ENCODE measurements at places on chromosomes 11 and 22. TPM values are rescaled to one million over a fixed set of nuclear protein-coding genes. Genes with fewer than 3 reads are reported as not detected.
A peak's percentile ranks its signal among the peaks of the same experiment; 100 is the strongest.

DNA sequence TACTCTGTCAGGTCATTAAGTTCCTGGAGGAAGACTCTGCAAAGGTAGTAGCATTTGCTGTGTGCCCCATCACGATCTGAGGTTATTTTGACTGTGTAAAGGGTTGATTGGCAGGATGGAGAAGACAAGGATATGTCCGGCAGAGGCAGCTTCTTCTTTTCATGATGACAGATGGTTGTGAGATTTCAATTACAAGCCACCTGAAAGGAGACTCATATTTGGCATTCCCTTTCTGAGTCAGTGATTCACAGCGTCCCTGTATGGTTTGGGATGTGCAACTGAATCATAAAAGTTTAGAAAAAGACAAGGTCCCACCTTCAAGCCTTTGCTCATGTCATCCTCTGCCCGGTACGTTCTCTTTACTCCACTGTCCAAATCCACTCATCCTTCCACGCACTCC, 113.4 kb downstream of the MTNR1B start:
- DNase-seq: no peak

- no peak for DNase-seq
These were observed 9.8 kb downstream of the PRDM11 start for GRCh38 chr11:45156201-45156600.

The SLC5A12 gene
- 0.09 TPM for total RNA-seq

The OR8D1 gene
- total RNA-seq: not detected

DNA sequence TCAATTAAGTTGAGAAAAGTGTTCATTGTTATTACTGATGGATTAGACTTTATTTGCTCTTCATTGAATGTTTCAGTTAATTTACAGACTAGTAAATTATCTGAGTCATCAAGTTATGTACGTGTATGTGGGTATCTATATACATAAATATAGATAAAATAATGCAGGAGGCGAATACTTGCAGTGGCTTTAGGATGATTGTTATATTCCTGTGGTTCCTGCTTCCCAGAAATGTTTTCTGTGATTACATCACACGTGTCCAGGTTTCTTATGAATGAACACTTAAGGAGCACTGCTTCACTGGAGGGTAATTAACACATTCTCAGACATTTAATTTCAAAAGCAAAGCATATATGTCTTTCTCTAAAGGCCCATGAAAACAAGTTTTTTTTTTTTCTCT, 28.4 kb downstream of the YAP1 start:
- DNase-seq: peak; percentile 88

DNA sequence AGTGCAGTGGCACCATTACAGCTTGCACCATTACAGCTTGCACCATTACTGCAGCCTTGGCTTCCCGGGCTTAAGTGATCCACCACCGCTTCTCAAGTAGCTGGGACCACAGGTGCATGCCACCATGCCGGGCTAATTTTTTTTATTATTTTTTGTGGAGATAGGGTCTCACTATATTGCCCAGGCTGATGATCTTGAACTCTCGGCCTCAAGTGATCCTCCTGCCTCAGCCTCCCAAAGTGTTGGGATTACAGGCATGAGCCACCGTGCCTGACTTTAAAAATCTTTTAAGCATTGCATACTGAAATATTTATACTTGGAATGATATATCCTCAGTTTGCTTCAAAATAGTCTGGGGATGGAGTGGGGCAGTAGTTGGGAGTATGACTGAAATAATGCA, 10.4 kb downstream of the PAFAH1B2 start:
- no peak for DNase-seq

GRCh38 chr11:12402691-12403120, 25.3 kb downstream of the PARVA start:
- no peak for DNase-seq

DNA sequence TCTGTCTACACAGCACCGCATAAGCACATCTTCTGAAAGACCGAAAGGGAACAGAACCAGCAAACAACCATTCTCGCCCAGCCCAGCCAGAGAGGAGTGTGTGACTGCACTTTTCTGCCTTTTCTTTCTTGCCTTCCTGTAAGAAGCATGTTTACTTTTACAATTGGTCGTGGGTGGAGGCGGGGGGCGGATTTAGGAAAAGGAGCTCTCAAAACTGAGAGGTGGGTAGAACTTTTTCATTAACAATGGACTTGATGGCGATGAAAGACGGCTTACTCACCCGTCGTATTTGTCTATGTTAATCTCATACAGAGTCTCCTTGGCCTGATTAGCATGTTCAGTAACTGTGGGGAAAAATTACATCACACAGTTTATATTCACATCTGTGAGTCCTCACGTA, 27.2 kb downstream of the CERK start:
- DNase-seq: no peak

GRCh38 chr11:75462117-75462653, 29.2 kb upstream of the KLHL35 start:
- no peak for DNase-seq

DNA sequence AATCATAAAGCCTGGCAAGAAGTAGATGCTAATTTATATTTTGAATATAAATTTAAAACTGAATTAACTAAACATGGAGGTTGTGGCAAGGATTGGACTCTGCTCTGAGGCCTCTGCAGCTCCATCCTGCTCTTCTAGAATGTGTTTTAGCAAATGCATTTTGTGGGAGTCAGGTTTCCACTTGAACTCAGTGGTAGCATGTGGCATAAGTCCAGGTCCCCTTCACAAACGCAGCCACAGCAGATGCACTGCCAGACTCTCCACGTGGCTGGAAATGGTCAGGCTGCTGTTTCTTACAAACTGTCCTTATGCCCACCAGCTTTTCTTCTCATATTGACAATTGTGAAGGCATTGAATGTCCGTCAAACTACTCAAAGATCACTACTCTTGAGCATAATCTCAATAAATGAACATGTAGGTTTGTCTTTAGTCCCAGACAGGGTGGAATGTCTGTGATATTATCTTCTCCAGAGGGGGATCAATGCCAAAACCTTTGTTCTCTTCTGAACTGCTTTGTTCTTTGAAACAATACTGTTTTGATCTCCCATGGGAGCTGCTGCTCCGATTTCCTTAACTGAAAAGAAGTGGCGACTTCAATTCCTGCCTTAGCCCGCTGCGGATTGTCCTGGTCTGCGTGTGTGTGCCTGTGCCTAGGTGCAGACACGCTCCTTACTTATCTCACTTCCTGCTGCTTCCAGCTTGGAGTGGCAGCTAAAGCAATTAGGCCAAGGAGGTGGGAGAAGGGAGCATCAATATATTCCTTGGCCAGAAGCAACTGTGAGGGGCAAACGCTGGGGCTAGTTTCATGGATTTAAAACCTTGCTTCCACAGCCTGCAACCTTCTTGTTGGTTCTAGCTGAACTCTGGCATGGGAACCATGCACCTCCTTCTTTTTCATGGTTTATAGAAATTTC, 24.2 kb downstream of the EIF4G2 start:
- peak; percentile 47 for DNase-seq

DNA sequence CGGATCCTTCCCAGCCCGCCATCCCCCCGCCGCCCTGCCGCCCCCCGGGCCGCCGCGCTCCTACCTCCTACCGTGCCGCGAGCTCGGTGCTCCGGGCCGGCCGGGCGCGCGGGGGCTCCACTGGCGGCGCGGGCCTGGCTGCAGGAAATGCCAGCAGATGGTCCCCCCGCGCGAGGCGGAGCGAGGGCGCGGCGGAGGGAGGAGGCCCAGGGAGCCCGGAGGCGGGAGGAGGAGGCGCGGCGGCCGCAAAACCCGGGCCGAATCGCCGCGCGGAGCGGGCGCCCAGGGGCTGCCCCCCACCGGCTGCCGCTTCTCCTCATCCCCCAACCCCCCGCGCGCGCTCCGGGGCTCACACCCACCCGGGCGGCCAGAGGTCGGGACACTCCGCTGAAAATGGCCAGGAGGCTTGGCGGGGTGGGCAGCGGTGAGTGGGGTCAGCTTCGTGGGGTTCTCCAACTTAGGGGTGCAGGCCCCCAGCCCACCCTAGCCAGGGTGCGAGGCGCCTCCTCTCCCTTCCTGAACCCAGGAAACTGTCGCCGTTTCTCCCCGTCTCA, at the start of gene OSBPL5:
Gene OSBPL5, minus strand, starts transcription at position 159 of the 554 bp plus-strand sequence. CDS start 36,162 bp downstream, outside the sequence.
- DNase-seq: peak; percentile 51

The LRRN4CL gene
- 62.0 TPM for total RNA-seq

DNA sequence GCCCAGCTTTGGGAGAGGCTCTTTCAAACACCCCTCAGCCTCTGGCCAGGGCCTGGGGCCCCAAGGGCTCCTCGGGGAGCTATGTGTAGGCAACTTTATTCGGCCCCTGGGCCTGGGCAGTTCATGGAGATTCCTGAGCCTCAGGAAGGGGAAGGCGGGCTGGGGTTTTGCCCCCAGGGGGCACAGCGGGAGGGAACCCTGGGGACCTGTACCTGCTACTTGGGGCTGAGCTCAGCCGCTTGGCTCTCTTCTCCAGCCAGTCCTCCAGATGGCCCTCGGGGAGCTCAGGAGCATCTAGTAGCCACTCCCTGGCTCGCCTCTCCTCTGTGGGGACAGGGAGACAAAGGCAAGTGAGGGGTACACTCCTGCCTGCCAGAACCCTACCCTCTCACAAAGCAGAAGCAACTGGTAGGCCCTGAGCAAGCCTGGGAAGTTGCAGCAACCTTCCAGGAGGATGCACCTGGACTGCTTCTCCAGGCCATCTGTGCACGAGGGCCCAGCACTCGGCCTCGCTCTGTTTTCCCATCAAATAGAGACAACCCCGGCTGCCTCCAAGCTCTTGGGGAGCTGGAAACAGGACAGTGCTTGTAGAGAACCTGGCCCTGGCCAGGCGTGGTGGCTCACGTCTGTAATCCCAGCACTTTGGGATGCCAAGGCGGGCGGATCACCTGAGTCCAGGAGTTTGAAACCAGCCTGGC, 18.5 kb downstream of the CABP7 start:
- no peak for DNase-seq

The MIOX gene
- not detected for total RNA-seq

DNA sequence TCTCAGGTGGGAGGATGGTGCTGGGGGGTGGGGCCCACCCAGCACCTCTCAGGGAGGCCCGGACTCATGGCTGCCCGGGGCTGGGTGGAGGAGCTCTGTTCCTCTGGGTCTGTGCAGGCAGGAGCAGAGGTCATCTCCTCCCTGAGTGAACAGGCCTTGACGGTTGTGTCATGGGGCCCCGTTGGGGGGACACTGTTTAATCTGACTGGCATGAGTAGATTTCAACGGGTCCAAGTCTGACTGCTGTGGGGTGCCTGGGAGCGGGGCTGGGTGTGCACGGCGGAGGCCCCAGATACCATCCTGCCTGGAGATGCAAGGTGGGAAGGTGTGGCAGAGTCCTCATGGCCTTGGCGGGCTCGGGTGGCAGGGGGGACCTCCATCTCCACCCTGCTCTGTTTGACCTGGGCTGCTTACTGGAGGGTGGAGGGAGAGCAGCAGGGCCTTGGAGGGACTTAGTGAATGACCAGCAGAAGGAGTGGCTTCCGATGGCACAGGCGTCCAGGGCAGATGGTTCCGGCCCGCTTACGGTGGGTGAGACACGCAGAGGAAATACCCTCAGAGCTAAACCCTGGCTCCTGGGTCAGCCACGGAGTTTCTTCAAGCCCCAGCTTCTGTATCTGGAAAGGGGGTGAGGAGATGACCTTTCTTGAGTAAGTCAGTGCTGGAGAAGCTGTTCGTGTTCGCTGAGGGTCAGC, 48.7 kb downstream of the SMIM38 start:
- no peak for DNase-seq

GRCh38 chr11:25247336-25247735, 750.5 kb downstream of the LUZP2 start:
- DNase-seq: no peak

The PIK3IP1 gene
- total RNA-seq: 191 TPM

The PKDREJ gene
- total RNA-seq: 0.09 TPM

- no peak for DNase-seq
These were observed 434.1 kb upstream of the FAT3 start for GRCh38 chr11:91790346-91791170.

DNA sequence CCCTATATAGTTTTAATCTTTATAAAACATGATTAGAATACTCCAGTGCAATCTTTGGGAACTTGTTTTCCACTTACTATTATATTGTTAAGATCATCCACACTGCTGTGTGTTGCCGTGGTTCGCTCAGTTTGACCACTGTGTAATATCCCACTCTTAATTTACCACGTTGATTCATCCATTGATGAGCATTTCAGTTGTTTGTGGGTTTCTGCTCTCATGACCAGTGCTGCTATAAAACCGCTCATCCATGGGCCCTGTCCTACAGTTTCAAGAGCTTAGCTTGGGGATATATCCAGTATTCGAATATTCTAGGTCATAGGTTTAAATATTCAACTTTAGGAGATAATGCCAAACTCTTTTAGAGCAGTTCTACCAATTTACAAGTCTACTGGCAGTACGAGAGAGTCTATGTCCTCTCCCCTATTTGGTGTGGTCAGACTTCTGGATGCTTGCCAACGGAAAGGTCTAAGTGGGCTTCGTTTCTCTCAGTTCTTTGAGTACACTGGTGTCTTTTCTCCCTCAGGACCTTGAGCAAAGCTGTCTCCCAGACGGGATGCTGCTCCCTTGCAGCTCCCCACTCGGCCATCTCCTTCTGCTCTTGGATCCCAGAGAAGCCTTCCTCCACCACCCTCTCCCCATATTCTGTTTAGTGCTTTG, 94.9 kb upstream of the ALX4 start:
- no peak for DNase-seq

DNA sequence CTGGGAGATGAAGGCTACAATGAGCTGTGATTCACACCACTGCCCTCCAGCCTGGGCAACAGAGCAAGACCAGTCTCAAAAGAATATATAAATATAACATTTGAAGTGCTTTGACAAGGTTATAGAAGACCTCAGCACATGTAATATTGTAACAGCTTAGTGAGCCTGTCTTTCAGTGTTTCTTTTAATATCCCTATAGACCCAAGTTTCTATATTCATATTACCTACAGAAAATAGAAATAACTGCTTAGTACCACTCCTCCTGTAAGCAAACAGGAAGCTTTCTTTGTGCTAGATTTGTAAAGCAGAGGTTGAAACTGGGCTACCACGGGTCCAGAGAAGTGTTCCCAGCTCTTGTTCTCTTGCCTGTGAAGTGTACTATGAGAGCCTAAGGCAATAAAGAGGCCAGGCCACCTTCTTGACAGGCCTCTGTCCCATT, 68.2 kb downstream of the PPP2R1B start:
- DNase-seq: no peak

DNA sequence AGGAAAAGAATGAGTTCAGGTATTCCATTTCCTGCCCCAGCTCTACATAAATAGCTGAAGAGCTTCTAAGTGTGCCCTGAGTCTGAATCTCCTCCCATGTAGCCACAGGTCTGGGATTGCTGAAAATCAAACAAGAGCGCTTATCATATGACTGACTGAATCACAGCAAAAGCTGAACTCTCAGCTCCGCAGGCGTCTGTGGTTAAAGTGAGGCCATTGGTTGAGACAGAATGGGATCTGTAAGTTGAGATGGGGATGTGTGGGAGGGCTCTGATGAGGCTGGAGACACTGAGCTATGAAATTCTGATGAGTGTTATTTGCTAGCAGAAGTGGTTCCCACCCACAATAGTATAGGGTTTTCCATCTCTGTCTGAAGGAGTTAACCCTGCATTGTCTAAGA, 637.0 kb downstream of the OPCML start:
- DNase-seq: no peak

DNA sequence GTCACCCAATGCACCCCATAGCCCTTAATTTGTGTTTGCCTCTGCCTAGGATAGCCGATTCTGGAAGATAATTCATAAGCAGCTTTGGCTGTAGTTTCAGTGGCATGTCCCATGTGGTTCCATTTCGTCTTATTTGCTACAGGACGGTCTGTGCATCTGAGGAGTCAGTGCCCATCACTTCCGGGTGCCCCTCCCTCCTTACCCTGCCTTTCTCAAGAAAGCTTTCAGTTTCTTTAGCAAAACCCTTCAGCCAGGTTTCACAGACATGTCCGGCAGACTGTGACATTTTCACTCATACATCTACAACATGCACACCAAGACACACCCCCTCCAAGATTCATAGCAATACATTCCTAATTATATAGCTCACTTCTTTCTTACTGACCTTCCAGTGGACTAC, 14.3 kb downstream of the TP53AIP1 start:
- no peak for DNase-seq

Data from fibroblast of the aortic adventitia (primary cell).